ENCODE measurements at places on chromosomes 3 and 15.
A peak's percentile ranks its signal among the peaks of the same experiment; 100 is the strongest.

DNA sequence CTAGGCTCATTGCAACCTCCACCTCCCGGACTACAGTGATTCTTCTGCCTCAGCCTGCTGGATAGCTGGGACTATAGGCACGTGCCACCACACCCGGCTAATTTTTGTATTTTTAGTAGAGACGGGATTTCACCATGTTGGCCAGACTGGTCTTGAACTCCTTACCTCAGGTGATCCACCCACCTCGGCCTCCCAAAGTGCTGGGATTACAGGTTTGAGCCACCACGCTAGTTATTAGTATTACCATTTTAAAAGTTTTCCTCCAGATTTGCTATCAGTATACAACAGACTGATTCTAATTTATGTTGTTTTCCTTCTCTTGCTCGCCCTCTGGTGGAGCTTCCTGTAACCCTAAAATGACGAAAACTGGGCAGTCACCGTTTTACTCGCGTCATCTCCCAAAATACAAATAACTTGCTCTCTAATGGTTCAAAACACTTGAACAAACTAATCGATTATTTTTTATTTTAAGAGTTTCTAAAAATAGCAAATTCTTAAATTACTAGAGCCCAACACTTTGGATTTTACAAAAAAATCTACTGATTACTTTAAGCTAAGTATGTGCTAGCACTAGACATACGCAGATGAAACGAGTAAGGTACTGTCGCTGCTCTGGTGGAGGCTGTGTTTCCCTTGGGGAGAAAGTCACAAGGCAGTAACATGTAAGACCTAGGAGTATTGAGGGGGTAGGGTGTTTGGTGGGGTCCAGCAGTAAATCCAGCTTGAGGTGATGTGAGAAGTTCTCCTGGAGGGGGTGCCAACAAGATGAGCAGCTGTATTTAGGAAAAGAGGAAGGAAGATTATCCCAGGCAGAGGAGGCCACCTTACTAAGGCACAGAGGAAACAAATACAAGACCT, 203.3 kb downstream of the MBNL1 start:
- DNase-seq = peak; percentile 54

DNA sequence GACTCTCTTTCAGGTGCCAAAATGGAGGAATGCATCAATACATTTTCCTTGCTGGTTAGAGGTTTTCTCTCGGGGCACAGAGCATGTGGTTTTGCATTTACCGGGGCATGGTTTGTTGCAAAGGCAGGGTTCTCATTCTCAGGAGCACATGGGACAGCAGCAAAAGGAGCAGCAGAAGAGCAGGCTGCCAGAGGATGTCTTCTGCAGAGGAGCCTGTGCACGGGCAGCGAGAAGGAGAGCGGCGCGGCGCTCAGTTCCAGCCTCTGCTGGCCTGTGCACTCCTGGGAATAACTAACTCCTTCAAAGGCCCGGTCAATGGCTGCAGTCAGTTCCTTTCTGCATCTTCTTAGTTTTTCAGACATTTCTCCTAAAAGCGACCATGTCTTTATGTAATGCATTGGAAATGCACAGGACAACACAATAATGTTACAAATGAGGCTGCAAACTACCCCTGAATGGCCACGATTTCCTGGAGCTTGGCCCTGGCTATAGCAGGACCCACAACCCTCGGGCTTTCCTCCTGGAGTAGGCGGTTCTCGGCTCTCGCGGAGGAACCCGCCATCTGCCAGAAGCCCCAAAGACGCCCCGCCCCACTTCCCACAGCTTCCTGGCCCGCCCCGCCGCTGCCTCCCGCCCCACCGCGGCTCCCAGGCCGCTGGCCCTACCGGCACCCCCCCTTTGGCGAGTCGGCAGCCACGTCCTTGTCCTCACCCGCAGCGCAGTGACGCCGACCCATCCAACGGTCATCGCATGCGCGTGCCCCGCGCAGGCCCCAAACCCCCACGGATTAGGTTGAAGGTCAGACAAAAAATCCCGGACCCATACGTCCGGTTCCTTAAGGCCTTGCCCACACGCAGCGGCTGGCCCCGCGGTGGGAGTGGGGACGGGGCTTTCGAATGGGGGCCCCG, at the start of gene C3orf62:
C3orf62 (minus strand) TSS at position 758 of the 908 bp plus-strand sequence; CDS start at position 398, 360 bp downstream.
- DNase-seq = peak; percentile 65

DNA sequence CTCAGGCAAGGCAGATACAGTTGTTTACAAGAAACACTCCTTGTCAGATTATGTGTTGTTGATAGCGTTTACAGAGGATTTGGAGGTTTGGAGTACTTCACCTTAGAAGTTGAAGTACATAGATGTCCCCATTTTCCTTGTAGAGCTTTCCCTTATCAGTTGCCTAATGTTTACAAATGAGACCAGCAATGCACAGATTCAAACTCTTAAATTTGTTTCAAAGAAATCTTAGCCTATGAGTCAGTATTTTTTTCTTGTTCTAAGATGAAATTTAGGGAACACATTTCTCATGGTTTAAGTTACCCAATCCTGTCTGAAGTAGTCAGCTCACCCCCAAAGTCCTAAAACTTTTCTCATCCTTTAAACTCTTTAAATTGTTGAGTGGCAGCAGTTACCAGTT, 6.3 kb upstream of the EIF5A2 start:
- no peak for DNase-seq

DNA sequence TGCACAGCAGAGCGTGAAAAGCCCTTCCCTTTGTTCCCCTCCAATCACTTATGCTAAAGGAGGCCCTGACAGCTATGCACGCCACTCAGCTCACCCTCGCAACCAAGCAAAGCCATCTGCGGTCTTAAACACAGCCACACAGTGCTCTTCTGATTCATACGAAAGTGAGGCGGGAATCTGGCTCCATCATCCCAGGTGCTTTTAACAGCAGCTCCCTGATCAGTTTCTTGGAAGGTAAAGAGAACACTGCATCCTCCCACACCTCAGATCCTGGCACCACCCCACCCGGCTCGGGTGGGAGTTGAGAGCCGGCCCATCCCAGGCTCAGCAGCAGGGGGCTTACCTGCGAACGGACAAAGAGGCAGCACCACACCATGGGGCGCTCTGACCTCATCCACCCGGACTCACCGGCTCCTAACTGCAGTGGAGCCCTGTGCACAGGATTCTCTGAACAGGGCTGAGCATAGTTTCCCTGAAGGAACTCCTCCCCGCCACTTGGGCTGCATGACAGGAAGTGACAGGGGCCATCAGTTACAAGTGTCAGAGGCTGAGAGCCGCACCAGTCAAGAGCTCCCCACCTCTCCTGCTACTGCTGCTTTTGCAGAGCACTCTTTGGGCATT, 114.3 kb upstream of the ARHGEF3 start:
- no peak for DNase-seq

DNA sequence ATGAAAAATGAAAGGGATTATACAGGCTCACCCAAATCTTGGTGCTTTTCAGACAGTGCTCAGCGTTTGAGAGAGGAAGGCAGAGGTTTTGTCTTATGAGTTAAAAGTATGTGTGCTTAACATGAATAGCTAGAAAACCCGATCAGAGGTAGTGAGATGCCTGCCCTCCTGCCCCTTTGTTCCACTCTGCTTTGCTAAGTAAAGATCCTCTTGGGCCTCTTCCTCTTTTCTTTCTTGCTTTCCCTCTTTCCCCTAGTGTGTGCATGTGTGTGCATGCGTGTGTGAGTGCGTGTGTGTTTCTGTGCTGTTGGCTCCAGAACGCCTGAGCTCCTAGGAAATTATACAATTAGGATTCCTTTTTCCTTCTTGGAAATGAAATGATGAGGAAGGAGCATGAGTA, 261.3 kb upstream of the NR2E3 start:
- DNase-seq = no peak

DNA sequence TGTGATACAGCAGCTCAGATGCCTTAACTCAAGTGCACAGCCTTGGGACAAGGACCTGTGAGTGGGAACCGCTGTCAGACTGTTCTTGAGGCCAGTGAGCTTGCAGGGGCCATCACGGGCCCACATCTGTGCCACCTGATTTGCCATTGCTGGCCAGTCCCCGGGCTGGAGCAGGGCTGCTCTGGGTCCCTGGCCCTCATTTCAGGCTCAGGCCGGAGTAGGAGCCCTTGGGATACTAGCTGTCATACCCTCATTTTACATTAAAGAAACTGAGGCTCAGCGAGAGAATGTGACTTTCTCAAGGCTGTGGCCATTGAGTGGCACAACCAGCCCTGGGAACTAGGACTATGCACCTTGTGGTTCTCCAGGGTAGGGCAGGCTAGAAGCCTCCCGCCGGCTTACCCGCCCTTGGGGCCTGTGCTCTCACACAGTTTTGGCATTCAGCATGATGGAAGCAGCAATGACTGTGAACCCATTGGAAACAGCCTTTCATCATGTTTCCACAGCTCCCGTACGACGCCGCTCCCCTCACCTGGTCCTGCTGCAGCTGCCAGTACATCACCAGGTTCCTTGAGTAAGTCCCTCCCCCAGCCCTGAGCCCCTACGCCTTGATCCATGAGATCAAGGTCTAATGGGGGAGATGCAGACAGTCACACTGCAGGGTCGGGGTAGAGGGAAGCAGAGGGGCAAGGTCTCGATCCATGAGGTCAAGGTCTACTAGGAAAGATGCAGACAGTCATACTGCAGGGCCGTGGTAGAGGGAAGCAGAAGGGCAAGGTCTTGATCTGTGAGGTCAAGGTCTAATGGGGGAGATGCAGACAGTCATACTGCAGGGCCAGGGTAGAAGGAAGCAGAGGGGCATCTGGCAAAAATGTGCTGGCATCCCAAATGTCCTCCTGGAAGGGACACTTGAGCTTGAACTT, 42.2 kb downstream of the GOLGA6L10 start:
- DNase-seq = no peak

DNA sequence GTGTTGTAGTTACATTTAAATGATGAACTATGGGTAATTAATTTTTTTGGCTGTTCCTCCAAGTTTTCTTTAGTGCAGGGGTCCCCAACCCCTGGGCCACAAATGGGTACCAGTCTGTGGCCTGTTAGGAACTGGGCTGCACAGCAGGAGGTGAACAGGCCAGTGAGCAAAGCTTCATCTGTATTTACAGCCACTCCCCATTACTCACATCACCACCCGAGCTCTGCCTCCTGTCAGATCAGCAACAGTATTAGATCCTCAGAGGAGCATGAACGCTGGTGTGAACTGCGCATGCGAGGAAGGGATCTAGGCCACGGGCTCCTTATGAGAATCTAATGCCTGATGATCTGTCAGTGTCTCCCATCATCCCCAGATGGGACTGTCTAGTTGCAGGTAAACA, 75.9 kb upstream of the RPL35A start:
- no peak for DNase-seq

Data from A172 (cell line).